ENCODE measurements at places on chromosomes 5 and 9.

DNA sequence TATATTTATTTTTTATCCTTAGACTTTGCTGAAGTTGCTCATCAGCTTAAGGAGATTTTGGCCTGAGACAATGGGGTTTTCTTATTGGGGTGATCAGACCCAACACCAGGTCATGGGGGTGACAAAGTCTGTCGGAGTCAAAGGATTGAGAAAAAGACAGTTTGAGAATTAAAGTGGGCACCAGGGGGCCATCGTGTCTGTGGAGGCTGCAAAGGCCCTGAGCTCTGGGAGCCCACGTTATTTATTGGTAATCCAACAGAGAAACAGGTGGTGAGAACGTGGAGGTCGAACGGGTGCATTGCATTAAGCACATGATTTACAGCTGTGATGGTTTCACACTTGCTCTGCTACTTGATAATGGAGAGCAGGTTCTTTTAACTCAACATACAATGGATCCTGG, 102.5 kb upstream of the CDH10 start:
- DNase-seq = no peak

GRCh38 chr5:10866913-10867312, 105.9 kb upstream of the DAP start:
- DNase-seq = no peak

DNA sequence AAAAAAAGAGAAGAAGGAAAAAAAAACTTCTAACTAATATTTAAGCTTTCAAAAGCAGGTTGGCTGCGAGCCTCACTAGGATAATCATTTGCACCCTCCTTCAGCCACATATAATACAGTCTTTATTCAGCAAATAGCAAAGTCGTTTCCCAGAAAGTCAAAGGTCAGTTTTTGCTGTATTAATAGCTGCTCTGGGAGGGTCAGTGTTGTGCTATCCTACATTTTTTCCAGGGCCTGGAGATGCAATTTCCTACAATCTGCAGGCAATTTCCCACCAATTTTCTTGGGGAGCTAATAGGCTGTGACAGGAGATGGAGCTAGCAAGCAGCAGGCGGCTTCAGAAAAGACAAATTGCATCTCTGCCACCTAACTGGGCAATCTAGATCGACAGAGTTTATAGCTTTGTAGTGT, 136.8 kb downstream of the TLE1 start:
- no peak for DNase-seq

DNA sequence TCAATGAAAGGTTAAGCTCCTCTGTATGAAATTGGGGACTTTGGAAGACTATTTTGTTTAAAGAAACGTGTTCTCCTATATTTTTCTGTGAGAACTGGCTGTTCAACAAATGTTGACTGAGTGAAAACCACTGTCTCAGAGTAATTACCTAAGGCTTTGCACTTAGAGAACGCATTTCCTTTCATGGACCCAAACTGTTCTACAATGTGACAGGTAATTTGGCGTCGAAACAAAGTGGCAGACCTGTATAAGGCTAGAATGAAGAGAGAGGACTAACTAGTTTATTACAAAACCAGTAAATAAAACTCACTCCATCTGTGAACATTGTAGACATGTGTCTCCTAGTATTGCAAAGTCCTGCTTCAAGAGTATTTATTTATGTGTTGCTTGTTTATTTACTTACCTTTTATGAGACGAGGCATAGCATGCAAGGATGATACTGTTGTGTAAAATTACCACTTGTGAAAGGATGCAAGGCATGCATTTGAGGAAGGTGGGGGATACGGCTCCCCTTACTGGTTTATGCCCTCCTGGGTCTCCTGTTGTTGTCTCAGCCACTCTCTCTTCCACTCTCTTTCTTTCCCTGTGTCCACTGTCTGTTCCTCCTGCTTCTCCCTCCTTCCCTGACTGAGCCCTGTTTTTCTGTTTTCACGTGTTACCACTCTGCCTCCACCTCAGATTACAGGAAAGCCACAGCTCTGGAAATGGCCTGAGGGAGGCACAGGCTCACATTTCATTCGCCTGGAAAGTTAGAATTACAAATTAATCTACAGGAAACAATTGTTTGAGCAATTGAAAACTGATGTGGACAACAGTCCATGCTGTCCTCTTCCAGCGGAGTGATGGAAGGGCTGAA, 444.0 kb upstream of the ZNF608 start:
- DNase-seq = no peak

DNA sequence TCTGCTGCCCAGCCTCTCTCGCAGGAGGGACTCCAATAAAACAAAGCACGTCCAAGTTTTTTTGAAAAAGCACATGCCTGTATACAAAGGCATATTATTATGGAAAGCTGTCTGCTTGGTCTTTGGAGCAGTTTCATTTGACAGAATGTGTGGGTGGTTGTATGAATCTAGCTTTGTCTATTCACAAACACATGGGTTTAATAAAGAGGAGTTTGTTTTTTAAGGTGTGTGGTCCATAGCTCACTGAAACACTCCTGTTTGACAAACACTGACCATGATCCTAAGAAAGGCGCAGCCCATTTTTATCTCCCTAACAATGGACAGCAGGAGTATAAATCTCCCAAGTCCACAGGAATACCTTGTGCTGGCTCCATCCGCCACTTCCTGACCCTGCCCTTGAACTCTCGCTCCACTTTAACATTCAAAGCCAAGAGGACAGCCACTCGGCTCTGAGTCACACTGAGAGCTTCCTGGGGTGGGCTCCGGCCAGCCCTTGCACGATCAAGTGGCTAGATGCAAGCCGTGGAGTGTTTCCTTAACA, 371.9 kb downstream of the EBF1 start:
- no peak for DNase-seq

DNA sequence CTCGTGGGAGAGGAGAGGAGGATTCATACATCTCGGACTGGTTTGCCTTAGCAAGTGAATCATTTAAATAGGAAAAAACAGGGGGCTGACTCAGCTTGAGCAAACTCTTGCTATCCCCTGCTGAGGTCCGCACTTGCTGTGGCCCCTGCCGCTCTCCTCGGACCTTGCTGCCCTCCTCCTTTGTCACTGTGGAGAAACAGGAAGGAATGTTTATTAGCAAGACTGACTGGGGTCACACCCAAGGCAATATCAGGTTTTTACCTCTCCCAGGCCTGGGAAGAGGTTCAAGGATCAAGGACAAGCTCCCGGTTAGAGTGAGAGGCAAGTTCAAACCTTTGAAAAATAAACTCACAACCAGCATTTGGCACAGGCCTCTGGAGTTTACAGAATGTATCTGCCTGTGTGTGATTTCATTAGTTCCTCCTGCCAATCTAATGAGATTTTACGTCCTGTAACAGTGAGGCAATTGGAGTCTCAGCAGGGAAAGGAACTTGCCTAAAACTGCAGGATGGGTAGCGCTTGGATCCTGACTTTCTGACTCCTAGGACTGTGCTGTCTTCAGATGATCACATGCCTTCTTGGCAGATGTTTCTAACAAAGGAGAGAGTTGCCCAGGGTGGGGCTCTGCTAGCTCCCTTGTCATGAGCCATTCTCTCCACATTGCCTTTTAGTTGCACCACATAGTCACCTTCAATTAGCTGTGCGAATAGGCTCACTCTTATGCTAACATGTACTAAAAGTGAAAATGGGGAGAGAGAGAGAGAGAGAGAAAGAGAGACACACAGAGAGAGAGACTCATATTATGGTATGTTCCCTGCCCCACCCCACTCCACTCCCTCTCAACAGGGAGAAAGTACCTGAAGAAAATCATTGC, 108.6 kb upstream of the CDKN2B start:
- DNase-seq = no peak

DNA sequence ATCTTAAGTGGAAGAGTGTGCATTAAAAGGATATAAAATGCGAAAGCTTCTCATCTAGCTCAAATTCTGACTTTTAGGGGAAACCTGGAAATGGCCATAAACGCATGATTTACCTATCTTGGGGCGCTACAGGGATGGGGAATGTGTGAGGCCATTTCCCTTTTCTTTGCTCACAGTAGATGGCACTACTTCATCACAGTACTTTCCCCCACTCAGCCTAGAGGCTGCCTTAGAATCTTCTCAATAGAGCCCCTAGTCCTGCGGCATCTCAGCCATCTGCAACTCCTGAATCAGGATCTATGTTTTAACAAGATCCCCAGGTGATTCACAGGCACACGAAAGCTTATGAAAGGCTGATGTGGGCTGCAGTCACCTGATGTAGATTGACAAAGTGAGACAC, 110.8 kb downstream of the LHFPL2 start:
- no peak for DNase-seq

DNA sequence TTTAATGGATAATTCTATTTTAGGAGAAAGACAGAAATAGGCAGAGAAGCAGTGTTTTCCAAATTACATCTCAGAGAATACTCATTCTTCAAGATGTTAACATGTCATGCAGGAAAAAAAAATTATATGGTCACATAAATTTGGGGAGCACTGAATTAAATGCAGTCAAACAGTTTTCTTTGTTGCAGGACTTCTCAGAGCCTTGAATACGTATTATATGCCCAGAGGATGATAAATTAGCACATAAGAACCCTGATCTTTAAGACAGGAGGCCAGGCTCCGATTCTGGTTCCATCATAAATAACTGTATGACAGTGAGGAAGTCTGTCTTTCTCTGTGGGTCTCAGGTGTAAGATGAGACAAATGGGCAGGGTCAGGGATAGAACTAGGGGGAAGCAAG, 41.4 kb downstream of the FAT2 start:
- DNase-seq = no peak

DNA sequence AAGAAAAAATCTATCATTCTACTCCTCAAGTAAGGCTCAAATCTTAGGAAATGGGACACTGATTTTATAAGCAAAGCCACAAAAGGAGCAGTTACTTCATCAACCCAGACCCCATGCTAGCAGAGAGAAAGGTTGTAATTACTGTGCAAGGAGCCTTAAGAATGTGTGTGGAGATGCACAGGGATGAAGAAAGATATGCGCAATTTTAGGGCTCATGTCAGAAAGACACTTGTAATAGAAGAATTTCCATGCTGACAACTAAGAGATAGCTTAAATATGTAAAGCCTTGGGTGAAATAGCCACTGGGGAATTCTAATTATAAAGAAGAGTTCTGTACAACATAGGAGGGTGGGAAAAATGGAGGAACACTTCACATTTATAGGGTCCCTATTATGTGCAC, 141.8 kb downstream of the CRB2 start:
- no peak for DNase-seq

GRCh38 chr5:91712718-91713117, 329.6 kb upstream of the ARRDC3 start:
- no peak for DNase-seq

- no peak for DNase-seq
These were observed 81.3 kb downstream of the TNC start for GRCh38 chr9:115036691-115037090.

DNA sequence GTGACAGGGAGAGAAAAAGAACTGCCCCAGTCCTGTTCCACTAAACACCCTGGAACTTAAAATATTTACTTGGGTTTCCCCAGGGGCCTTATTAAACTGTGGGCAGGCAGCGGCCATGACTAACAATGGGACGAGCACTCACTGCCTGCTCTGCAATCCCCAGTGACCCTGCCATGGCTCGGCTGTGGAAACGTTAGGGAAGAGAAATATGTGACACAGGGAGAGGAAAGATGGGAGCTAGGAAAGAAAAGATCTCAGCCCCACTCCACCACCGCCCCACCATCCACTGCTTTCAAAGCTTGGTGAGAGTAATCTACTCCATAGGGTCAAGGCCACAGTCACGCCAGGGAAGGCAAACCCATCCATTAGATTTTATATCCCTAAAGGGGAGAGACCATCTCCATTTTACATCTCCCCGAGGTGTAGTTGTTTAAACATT, 117.6 kb downstream of the EFNA5 start:
- no peak for DNase-seq

DNA sequence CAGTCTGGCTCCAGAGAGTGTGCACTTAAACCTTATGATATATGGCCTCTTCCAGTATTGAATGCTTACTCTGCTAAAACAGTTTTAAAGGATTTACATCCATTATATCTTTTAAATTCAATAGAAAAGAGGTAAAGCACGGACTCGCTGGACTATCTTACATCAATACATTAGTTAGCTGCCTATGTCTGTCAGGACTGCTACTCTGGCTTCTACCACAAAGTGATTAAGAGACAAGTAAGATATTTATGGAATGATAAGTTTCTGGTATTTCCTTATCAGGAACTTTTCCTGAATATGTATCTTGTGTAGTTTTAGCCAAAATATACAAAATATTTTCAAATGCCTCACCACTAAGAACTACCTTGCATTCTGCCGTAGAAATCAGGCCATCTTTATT, 295.1 kb downstream of the ISL1 start:
- no peak for DNase-seq

GRCh38 chr5:6236858-6237481, 141.4 kb downstream of the MED10 start:
- no peak for DNase-seq

DNA sequence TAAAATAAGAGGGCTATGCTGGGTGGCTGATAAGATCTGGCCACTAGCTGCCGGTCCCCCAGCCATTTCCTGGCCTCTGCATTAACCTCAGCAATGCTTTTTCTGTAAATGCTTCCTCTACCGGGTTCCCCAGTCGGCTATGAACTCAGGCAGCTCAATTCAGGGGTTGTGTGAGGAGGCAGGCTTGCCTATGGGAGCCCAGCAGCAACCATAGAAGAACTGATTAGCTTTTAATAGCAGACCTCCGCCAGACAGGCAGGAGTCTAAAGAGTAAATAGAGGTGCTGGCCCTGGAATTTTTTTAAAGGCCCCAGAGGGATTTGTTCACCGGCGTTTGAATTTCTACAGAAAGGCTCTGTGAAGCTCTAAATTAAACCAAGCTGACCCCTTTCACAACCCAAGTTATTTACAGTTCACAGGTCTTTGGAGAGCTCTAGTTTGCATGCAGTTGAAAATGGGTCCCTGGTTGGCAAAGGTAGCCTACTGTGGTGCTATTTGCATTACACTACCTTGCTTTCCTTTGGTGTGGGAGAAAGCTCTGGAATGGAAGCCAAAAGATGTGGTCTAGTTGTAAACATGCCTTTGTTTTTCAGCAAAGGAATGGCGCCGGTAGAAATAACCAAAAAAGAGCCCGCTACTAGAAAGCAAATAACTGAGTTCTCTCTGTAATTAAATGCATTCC, 289.7 kb upstream of the SEMA6A start:
- DNase-seq = no peak

- no peak for DNase-seq
These were observed 384 bp upstream of the DMXL1 start for GRCh38 chr5:119070578-119070827.

GRCh38 chr5:140213370-140213983, 38.5 kb downstream of the CYSTM1 start:
- no peak for DNase-seq

DNA sequence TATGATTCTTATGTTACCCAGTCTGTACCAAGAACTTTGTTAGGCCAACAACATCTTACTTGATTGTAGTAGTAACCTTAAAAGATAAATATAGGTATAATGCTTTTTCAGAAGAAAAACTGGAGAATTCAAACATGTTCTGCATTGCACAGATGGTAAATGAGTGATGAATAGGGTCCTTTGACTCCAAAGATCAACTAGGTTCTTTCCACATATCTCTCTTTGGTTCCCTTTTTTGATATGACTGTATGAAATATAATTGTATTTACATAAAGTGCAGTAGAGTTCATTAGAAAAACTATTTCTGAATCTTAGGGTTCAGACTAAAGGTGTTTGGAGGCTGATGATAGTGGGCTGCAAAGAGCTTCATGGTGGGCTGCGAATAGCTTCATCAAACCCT, 150.5 kb upstream of the CDKN2B start:
- DNase-seq = no peak

- DNase-seq = no peak
These were observed 340.3 kb downstream of the CWC27 start for GRCh38 chr5:65108786-65109743.

- no peak for DNase-seq
These were observed 92.4 kb downstream of the NFIB start for GRCh38 chr9:14221558-14221957.

Measured in NCI-H1417 treated with DMSO at 0.1 percent for 48 hours (cell line).